ENCODE measurements at places on chromosomes 6 and 20.

DNA sequence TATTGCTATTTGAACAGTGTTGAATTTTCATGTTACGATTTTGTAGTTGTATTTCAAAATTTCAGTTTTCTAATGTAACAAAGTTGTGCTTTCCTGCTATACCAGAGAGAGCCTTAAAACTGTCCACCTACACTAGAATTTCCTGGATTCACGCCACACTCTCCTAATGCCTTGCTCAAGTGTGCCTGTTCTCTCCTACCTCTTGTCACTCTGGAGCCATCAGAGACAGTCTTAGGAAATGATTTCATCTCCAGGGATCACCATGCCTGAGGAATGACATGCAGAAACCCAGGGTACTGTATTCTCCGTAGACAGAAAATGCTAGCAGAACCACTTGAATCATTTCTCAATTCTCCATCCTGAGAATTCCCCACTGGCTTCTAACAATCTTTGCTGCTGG is 667.6 kb downstream of the KIF16B start:
- no peak for DNase-seq

- no peak for DNase-seq
Measured at GRCh38 chr20:51860111-51860882, 58.0 kb upstream of the SALL4 start.

- DNase-seq, result no peak
Measured at GRCh38 chr20:24773751-24774201, 175.3 kb upstream of the CST7 start.

GRCh38 chr6:134415656-134416055 is 97.7 kb upstream of the SGK1 start:
- DNase-seq, result no peak

- DNase-seq, result no peak
Measured at GRCh38 chr6:135254471-135254870, 73.4 kb downstream of the MYB start.

DNA sequence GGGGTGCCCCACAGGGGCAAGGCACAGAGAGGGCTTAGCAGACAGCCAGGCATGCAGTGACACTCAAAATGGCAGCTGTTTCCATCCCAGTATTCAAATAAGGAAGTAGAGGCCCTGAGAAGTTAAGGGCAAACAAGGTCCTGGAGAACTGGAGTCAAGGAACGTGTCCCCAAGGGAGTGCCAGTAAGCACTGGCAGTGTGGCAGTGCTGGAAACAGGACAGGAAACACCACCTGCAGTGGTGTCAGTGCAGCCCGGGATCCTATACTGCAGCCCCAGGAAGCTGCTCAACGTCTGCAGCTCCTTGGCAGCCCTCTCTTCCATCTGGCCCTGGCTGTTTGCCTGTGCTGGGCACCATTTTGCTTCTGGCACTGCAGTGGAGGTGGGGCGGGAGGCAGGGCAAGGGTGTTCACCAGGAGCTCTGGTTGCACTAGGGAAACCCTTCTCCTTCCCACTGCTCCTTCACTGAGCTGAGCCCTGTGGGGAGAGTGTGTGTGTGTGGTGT is 56.3 kb downstream of the EDN3 start:
- DNase-seq, result no peak

DNA sequence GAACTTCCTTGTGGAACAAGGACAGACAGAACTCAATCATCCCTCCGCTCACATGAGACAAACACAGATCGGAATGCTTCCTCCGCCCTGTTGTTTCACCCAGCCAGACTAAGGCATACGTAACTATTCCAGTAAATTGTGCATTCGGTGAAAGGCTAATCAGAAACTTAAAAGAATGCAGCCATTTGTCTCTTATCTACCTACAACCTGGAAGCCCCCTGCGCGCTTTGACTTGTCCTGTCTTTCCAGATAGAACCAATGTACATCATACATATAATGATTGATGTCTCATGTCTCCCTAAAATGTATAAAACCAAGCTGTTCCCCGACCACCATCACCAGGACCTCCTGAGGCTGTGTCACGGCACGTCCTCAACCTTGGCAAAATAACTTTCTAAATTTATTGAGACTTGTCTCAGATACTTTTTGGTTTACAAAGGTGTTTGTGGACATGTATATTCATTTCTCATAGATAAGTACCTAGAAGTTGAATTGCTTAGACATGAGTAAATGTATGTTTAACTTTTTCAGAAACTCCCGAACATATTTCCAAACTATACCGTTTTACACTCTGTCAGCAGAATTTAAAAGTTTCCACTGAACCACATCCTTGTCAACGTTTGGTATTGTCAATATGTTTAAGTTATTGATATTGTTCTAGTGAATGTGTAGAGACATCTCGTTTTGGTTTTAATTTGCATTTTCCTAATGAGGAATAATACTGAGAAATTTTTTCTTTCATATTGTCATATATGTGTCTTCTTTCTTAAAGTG is 197.6 kb upstream of the THBS2 start:
- DNase-seq, result no peak

DNA sequence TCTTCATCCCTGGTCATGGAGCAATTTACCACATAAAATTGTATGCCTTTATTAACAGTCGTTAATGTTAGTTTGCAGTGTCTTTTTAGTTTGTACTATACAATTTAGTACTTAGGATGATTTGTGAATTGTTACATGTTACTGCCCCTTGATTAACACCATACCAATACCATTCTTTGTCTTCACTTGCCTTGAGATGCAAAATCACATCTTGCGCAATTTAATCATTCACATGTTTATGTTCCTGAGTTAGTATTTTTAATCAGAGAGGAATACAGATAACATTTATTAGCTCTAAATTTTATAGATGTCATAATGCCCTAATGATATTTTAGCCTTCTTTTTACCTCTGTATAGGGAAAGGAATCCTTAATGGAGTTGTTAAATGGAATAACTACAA is 114.1 kb downstream of the SCAF8 start:
- DNase-seq, result no peak

GRCh38 chr6:143110572-143110971 is 49.9 kb downstream of the AIG1 start:
- DNase-seq, result no peak

GRCh38 chr6:30207619-30208295 is 5.4 kb downstream of the TRIM26 start:
- DNase-seq, result no peak

GRCh38 chr6:168102315-168102985 is 23.4 kb upstream of the FRMD1 start:
- no peak for DNase-seq
